ENCODE measurements at places on chromosomes 5 and 9.
A peak's percentile ranks its signal among the peaks of the same experiment; 100 is the strongest.

GRCh38 chr9:95031711-95032461 is 285.6 kb downstream of the FANCC start:
- DNase-seq = no peak

DNA sequence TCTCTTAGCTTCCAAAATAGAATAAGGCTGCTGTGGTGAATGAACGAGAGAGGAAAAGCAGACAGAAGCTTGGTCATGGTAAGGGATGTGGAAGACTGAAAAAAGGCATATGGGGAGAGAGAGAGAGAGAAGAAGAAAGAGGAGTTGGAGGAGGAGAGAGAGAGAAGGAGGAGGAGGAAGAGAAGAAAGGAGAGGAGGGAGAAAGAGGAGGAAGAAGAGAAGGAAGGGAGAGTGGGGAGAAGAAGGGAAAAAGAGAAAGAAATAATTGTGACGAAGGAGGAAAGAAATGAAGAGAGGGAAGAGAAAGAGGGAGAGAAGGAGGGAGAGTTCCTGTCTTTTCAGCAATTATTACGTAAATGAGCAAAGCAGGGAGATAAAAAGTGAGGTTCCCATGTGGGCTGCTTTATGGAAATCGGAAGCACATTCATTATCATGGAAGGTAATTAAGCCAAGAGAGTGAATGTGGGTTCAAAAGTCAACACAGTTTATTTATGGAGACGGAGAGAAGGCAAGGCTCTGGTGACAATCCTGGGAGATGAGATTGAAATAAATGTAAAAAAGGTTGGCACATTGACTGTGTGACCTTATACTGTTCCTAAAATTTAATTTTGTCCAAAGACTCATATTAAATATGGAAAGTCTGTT is 611.2 kb downstream of the KIF4B start:
- no peak for DNase-seq

- peak; percentile 26 for DNase-seq
These were observed 23.9 kb downstream of the TPPP start for GRCh38 chr5:669111-669841.

GRCh38 chr9:112384690-112385089 is 4.8 kb downstream of the HSDL2 start:
- DNase-seq = peak; percentile 31

DNA sequence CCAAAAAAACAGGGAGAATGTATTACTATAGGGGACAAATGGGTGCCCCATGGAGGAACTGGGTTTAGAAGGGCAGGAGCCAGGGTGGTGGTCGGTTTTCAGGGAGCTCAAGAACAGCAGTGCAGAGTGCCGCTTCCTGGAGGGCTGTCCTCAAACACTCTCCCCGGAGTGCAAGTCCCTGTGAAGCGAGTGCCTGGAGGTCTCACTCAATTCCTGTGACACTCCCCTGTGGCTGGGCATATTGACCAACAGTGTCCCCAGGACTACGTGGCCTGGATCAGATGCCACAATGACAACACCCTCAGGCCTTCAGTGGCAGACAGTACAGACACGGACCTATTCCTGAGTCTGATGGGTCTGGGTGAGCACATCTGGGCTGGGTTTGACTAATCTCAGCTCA is 412.1 kb upstream of the IRX2 start:
- no peak for DNase-seq

- DNase-seq = no peak
These were observed 138.9 kb upstream of the RAI14 start for GRCh38 chr5:34517249-34517648.

- no peak for DNase-seq
These were observed 11.6 kb upstream of the WHRN start for GRCh38 chr9:114516913-114517312.

DNA sequence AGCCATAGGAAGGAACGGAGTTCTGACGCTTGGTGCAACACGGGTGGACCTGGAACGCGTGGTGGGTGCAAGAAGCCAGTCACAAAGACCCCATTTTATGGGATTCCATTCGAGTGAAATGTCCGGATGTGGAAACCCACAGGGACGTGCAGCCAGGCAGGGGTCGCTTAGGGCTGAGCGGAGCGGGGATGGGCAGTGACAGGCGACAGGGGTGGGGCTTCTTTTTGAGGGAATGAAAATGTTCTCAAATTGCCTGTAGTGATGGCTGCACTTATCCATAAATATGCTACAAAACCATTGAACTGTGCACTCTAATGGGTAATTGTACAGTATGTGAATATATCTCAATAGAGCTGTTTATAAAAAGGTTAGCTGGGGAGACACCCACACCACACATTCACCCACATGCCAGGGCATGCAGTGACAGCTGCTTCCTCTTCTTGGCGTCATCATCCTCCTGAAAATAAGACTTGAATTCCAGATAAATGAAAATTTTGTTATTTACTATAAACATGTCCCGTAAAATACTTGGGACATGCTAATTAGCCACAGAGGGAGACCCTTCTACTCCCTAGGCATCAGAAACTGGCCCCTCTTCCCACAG is 71.3 kb upstream of the OLFM1 start:
- no peak for DNase-seq

DNA sequence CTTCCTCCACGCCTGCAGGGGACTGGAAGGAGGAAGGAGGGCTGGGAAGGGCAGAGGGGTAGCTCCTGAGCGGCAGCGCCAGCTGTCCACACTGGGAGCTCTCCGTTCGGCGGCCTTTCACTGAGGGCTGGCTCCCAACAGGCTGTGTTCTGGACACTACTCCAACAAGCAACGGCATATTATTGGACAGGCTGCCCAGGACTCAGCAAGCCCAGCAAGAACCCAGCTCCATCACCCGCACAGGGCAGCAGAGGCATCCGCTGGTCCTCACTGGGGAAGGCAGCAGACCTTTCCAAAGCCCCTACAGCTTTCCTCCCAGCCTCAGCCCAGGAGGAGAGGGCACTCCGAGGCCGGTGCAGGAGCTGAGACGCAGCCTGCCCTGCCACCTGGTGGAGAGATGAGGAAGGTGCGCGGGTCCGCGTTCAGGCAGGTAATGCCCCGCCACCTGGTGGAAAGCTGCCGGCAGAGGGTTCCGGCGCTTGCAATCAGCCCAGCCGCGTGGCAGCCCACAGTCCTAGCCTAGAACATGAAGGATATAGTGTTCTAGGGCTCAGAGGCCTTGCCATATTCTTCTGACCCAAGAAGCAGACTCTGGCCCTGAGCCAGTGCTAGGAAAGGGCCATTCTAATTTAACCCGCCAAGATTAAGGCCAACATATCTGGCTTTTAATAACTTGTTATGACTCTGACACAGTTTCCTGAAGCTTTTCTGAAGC is 74.4 kb downstream of the NRG2 start:
- DNase-seq = peak; percentile 90

DNA sequence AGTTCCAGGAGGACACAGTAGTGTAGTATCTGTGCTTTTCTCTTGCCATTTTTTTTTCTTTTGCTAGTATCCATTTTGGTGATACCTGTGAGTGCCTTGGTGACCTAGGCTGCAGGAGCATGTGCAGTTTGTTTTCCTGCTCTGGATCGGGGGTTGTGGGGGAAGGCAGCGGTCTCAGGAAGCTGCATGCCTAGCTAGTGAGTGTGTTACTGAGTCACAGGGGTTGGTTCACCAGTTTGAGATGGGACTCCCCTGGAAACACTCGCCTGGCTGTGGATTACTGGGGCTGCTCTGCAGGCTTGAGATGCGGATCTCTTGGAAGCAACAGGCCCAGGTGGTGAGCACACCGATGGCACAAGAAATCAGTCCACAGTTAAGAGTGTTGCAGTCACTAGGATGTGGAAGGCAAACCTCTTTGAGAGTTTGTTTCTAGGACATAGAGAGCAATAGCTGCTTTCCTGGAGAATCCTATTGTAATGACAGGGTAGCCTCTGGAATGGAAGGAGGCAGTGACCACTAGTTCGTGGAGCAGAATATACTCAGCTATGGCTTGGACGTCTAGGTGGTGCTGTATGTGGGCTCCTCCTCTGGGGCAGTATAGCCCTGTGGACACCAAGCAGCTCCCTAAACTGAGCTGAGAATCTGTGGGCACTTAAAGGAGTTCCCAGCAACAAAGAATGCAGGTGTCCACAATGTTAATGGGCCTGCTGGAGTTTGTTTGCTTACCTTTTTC is 20.0 kb upstream of the SPATA31E1 start:
- DNase-seq = no peak

GRCh38 chr5:132411304-132412013 is 41.9 kb downstream of the SLC22A5 start:
- peak; percentile 72 for DNase-seq

- DNase-seq = no peak
These were observed 918.3 kb downstream of the NR2F1-AS1 start for GRCh38 chr5:92662741-92663140.

DNA sequence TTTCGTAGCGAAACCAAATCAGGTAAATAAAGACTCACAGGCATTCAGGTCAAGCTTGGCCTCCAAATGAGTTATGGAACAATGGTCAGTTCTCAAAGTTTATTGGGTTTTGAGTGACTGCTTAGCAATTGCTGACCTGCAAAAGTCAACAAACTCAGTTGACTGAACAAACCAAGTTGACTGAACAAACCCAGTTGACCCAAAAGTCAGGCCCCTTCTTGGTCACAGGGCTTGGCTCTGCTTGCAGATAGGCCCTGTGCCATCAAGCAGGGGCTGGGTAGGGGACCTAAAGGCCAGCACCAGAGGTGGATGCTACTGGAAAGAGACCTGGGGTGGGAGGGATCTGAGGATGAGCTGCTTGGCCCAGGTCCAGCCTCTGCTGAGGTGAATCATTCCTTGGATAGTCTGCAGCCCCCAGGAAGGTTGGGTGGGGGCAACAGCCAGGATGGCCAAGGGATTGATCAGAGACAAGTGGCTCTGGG is 64.6 kb downstream of the GADD45G start:
- DNase-seq = no peak

DNA sequence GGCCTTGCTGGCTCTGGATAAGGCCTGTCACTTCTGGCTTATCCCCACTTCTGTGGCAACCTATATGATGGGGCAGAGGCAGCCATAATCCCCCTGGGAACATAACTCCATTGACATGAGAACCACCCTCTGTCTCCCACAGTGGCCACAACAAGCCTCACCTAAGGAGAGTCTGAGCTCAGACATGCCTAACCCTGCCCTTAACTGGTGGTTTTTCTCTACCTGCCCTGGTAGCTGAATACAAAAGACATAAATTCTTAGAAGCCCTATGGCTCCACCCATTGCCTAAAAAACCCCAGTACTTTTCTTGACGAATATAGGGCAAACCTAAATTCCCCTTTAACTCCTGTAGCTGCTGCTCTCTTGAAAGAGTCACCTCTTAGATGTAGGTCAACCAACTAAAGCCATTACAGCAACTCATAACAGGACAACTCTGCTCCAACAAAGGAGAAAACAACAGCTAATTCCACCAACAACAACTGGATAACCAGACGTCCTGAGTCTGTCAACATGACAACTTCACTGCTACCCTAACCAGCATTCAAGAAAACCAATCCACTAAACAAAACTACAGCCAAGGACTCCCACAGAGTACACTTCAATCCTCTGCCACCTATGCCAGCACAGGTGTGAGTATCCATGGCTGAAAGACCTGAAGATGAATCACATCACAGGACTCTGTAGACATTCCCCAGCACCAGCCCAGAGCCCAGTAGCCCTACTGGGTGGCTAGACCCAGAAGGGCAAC is 427.7 kb downstream of the PRELID2 start:
- DNase-seq = no peak

- no peak for DNase-seq
These were observed 3.4 kb upstream of the GCNT4 start for GRCh38 chr5:75055727-75056144.

- no peak for DNase-seq
These were observed 1.1 kb downstream of the HSPA9 start for GRCh38 chr5:138573949-138574670.

DNA sequence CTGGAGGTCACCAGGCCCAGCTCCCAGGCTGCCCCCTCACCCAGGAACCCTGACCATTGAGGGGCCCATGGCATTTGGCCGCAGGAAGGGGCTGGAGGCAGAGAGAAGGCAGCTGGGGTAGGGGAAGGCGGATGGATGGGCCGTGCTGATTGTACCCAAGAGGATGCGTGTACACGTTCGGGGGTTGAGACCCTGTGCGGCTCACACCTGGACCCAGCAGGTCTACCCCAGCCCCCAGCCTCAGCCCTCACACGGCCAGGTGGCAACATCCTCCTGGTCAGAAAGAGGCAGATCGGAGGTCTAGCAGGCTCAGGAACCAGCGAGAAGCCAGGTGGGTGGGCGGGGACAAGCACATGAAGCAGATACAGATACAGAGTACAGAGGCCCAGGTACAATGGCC is 33.7 kb downstream of the NACC2 start:
- no peak for DNase-seq

DNA sequence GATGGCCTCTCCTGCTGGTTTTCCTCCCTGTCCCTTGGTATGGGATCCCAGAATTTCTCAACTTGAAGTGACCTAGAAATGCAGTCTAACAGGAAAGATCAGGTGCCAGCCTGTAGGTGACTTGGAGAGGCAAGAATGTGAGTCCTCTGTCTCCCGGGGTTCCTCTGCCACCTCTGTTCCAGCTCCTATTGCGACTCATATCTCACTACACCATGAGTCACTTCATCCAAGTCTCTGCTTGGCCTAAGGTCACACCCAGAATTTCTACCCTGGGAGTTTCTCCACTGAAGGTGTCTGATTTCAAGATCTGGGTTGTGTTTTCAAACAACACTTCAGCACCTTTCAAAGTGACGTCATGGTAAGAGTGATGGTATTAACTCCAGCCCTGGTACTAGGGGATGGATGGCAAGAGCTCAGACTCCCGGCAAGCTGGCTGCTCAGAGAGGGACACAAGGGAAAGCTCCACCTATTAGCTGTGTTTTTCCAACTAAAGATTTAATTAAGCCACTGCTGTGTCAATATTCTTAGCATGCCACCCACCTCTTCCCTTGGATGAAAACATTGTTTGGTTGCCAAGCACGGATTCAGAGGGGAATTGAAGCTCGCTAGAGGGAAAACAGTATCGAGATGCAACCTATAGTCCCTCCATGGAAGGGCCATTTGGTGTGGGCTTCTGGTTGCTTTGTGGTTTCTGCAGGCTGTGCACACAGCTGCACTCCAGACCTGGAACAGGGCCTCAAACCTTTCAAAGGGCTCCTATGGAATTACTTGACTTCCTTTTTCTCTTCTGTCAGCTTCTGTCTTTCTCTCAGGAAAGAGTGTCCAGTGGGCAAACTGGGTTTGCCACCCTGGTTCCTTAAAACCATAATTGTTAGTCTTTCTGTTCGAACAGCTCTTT is 205.7 kb downstream of the GAS1 start:
- no peak for DNase-seq

- DNase-seq = no peak
These were observed 17.6 kb downstream of the CWC27 start for GRCh38 chr5:64786372-64786771.

Data from OCI-M1 (cell line).